Anterior cingulate cortex (tissue), 58 donors: ENCODE measurements at places on chromosomes 3 and 15.

DNA sequence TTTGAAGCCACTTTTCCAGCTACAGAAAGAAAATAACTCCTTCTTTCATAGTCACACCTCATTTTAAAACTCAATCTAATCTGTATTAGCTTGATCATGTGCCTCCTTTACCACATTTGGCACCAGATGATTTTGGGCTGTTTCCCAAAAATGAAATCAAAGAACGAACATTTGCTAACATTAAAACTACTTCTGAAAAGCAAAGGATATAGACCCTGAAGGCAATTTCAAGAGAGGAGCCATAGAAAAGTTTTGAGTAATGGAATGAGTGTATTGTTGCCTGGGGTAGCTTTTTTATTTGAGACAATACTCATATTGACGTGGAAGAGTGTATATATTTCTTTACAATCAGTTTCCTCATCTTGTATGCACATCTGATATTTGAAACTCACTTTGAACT lies 152.8 kb upstream of the TBL1XR1 start:
- no peak for DNase-seq

GRCh38 chr15:43237842-43238470 lies 17.1 kb upstream of the EPB42 start:
- DNase-seq: no peak

GRCh38 chr3:140508550-140508949 lies 169.3 kb upstream of the TRIM42 start:
- DNase-seq: no peak

DNA sequence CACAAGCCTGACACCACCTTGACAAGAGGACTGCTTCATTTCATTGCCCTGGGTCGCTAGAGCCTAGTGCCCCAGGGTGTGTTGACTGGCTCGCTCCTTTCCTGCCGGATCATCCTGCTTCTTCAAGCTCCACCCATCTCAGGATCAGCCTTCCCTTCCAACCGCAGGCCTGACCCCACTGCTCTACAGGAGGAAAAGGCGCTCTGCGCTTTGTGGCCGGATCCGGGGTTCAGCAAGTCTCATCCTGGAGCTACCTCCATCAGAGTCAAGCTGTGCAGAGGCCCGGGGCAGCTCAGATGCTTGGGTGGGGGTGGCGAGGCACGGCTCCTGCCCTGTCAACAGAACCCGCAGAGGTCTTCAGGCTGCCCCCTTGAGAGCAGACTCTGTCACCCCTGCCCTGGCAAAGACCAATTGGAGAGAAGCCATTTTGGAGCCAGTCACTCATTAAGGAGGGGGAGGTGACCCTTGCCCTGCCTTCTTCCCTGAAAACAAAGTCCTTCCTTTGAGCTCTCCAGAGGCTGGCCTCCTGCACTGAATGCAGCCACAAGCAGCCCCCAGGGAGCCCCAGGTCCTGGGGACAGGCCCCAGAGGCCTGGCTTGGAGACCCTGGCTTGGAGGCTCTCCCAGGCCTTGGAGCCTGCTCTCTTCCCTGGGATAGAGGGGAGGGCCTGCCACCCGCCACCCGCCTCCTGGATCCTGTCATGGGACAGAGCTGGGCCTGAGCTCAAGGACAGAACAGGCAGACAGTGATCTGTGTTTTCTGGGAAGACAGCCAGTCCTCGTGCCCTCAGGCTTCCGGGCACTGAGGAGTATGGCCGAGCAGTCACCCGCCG lies 80.3 kb downstream of the CPN2 start:
- DNase-seq: peak; percentile 96

DNA sequence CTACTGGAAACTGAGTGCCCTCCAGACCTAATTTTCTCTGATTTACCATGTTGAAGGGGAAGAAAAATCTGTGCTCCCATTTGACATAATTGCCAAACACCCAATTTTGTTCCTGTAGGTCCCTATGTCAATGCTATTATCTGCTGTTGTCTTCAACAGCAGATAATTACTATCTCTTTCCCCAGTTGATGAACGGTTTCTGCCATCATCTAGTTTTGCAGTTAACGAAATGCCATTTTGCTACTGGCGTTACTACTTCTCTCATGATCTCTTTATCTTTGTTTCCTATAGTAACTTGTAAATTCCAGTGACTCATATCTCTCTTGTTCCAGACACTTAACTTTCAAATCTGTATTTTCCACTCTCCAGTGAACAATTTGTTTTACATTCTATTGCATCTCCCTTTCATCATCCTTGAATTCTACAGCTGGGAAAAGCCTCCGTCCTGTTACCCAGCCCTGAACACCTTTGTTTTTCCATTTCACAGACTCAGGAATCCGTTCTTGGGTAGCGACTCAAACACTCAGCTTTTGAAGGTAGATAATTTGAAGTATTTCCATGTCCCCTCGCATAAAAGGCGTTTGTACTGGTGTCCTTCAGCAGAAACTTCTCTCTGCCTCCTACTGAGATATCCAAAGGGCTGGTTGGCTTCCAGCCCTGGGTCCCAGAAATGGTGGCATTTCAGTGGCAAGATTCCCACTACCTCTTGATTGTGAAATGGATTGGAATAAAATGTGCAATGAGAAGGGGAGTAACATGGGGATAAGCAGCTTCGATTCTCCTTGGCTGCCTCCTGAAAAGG lies 111.7 kb downstream of the FOXB1 start:
- no peak for DNase-seq

GRCh38 chr15:88645171-88646087 lies 6.6 kb downstream of the ISG20 start:
- DNase-seq: no peak
